Foreskin fibroblast (primary cell): ENCODE measurements at places on chromosomes 4 and X.
A peak's percentile ranks its signal among the peaks of the same experiment; 100 is the strongest.

GRCh38 chr4:19655666-19656065 is 596.0 kb upstream of the SLIT2 start:
- DNase-seq, result no peak

GRCh38 chr4:95821867-95822266 is 18.0 kb upstream of the PDHA2 start:
- no peak for DNase-seq

GRCh38 chr4:16646459-16646858 is 252.0 kb downstream of the LDB2 start:
- DNase-seq, result no peak

DNA sequence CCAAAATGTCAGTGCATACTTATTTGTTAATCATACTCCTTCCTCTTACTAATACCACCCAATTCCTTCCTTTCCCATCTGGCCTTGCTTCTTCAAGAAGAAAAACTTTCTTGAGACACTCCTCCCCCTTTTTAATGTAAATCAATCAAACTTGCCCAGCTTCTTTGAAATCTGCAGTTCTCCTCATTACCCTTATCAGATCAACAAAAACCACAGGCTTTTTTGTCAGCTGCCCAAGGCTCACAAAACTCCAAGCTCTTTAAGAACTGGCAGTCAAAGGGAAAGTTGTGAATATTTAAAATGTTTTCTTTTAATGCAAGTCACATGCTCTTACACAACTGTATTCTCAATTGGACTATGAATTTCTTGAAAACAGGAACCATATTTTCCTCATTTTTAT is 11.3 kb upstream of the MYOZ2 start:
- peak; percentile 33 for DNase-seq

- DNase-seq, result peak; percentile 78
Observed at GRCh38 chrX:10486373-10486772, 134.0 kb downstream of the MID1 start.

GRCh38 chrX:9465380-9466123 is 694 bp downstream of the TBL1X start:
- peak; percentile 17 for DNase-seq

DNA sequence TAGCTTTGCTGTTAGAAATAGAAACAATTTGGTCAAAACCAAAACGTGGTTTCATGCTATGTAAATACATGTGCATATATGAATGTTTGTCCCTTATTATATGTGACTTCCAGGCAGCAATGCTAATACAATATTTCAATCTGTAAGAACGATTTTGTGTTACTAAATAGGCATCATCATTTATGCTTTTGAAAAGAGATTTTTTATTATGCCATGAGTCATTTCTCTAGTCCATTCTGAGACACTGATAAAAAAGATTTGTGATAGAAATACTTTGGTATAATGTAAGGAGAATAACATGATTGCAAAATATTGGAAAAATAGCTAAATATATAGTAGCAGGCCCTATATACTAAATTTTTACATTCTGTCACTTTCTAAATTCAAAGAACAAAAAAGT is 28.9 kb downstream of the SYNPO2 start:
- peak; percentile 26 for DNase-seq

DNA sequence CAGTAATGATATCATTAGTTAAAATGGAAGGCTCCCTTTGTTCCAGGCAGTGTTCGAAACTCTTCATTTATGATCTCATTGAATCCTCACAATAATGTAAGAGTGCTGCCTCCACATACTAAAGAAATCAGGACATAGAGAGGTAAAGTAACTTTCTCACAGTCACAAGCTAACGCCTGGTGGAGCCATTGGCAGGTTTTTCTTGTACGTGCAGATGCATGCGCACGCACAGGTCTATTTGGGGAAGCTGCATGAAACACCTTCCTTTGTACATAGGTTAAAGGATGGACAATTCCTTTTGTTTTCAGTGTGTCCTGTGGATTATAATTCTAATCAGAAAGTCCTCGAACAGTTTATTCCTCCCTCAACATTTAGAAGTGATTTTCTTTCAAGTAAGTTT is 176.2 kb downstream of the RAPGEF2 start:
- DNase-seq, result no peak

DNA sequence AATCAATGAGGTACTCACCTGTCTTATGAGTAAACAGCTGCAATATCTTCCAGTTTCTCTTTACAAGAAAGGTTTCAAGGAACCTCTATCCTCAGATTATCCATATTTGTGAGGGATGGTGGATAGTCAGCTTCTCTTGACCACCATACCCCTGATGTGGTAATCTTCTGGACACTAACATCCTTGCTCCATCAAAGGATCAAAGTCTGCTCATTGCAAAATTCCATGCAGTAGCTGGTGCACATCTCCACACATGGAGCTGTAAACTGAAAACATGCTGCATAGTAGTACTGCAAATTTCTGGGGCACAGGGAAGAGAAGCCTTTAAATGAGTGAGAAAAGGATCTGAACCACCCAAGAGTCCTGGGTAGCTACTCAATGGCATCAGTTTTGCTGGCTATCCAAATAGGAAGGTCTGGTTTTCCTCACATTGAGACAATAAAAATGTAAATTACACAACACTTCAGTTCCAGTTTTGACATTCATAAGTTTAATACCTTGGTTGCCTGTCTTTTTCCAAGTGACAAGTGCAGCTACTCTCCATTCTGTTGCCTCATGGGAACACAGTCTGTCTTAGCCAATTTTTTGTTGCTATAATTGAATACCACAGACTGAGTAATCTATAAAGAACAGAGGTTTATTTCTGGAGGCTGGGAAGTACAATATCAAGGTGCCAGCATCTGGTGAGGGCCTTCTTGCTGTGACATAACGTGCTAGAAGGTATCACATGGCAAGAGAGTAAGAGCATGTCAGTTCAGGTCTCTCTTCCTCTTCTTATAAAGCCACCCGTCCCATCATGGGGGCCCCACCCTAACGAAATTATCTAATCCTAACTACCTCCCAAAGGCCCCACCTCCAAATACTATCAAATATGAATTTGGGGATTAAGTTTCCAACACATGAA is 34.4 kb upstream of the ARHGEF6 start:
- no peak for DNase-seq

GRCh38 chr4:33649471-33649870 is 2594.8 kb downstream of the ARAP2 start:
- DNase-seq, result peak; percentile 2

DNA sequence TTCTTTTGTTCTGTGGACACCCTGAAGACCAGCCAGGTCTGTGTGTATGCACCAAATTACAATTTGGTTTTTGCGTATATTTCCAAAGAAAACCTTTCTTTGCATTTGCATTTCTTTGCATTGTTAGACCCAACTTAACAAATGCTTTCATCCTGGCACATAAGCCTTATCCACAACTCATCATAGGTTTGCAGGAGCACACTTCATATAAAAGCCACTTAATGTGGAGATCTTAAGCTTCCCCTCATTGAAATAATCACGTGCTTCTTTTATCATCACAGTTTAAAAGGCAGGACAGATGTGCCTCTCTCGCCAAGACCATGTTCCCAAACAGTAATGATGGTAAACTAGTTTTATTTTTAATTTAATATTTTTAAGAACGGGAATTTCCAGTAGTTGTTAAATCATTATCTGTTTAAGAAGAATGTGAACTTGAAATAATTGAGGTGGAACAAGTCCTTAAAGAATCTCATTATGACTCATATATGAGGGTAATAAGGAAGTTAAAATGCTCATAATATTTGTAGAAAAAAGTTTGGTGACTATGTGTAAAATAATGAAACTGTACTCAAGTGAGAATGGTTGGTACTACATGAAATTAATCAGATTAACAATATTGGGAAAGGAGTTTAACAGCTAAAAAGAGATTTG is 65.5 kb downstream of the GLRA3 start:
- no peak for DNase-seq

- DNase-seq, result no peak
Observed at GRCh38 chrX:112935029-112935428, 94.4 kb upstream of the AMOT start.

DNA sequence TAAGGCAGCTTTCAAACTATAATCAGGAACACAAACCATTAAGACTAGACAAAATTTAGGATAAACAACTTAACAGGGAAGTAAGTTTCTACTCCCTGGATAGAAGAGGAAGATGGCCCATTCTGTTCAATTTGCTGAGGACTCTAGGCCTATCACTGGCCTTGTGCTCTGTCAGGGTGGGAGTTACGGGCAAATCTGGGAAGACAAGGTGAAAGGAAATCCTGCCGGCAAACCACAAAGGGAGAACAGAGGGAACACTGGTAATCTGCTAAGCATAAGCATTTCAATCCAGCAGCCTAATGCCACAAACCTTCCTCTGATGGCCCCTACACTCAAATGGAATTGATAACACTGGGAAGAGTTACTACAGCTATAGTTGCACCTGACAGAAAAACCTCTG is 8.3 kb downstream of the GPR82 start:
- DNase-seq, result no peak

GRCh38 chrX:79156818-79157217 is 12.3 kb downstream of the GPR174 start:
- no peak for DNase-seq

GRCh38 chr4:86688026-86688425 is 93.9 kb downstream of the PTPN13 start:
- DNase-seq, result no peak

GRCh38 chrX:13469963-13470684 is 99.3 kb upstream of the EGFL6 start:
- peak; percentile 84 for DNase-seq

GRCh38 chr4:133775881-133776280 is 425.7 kb downstream of the PABPC4L start:
- DNase-seq, result peak; percentile 22

- DNase-seq, result no peak
Observed at GRCh38 chrX:144006811-144007210, 122.9 kb downstream of the UBE2NL start.

DNA sequence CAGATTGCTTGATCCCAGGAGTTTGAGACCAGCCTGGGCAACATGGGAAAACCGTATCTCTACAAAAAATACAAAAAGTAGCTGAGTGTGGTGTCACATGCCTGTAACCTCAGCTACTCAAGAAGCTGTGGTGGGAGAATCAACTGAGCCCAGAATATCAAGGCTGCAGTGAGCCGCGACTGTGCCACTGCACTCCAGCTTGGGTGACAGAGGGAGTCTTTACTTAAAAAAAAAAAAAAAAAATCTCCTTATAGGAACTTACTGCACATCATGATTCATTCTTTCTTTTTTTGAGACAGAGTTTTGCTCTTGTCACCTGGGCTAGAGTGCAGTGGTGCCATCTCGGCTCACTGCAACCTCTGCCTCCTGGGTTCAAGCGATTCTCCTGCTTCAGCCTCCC is 24.3 kb downstream of the UPF3B start:
- DNase-seq, result no peak

DNA sequence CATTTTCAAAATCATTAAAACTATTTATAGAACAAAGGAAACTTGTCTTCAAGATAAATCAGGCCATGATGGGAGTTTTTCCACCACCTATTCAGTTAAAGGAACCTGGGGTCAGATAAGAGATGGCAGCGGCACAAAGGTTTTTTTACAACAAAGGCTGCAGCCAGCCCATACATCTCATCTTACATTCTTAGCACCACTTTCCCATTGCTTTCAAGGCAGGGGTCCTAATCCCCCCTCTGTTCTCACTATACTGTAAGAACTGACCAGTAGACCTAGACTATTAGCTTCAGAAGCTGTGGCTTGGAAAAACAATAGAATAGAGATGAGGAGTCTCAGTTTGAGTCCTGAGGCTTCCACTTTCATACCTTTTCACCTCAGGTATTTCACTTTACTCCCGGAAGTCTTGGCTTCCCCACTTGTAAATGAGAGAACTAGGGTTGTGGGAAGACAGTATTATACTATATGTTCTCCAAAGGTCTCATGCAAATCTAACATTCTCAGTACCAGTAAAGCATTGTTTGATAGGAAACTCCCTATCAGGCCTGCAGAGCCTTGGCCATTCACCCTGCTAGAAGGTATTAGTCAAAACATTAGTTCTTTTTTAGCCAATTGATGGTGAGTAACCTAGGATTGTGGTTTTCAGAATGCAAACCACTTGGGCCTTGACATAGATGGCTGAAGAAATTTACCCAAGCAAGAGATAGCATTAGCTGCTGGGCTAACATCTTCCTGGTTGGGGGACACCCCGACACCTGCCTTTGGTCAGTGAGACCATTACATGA is 182.9 kb upstream of the PBDC1 start:
- no peak for DNase-seq

DNA sequence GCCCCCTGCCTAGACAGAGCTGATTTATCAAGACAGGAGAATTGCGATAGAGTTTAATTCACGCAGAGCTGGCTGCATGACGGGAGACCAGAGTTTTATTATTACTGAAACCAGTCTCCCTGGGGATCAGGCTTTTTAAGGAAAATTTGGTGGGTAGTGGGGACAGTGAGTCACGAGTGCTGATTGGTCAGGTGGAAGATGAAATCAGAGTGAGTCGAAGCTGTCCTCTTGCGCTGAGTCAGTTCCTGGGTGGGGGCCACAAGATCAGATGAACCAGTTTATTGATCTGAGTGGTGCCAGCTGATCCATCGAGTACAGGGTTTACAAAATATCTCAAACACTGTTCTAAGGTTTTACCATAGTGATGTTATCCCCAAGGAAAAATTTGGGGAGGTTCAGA is 36.6 kb downstream of the MYOZ2 start:
- peak; percentile 45 for DNase-seq

GRCh38 chr4:147546349-147546748 is 65.5 kb downstream of the EDNRA start:
- DNase-seq, result peak; percentile 91

DNA sequence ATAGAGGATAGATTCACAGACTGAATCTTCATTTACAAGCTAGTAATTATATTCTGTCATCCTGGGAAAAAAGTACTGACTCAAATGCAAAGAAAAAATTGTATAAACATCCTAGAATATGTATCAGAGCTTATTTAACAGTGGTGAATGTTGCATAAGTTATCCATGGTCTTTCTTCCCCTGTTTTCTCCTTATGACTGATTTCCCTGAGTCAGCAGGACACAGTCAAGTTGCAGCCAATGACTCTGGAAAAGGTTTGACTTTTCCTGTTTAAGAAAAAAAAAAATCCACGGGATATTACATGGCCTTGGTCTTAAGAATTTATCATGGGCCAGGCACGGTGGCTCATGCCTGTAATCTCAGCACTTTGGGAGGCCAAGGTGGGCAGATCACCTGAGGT is 36.5 kb downstream of the INPP4B start:
- DNase-seq, result no peak

- no peak for DNase-seq
Observed at GRCh38 chr4:74840936-74841509, 46.7 kb upstream of the BTC start.

- no peak for DNase-seq
Observed at GRCh38 chr4:51884055-51884454, 41.1 kb downstream of the DCUN1D4 start.

DNA sequence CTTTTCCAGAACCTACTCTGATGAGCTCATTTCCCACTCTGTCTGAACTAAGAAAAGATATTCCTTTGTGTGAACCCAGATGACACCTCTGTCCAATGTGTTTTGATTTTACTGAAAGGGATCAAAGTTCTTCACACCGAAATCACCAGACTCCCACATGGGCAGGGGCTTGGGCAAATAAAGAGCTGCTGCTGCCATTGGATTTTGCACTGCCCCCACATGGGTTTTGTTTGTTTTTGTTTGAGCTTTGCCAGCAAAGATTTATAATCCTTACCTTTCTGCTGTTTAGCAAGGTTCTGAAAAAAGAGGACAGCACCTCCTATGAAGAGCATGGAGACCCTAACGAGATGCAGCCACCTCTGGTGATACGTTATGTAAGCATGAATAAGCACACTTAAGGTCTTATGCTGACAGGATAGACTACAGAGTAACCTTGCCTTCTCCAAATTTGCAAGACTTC is 44.3 kb downstream of the HSD17B13 start:
- no peak for DNase-seq
